Smooth muscle cell of the umbilical artery (primary cell): ENCODE measurements at places on chromosomes 4 and X. TPM values are rescaled to one million over a fixed set of nuclear protein-coding genes. Genes with fewer than 3 reads are reported as not detected.

The SPANXN3 gene
- not detected in 2 replicates for total RNA-seq

The SOX3 gene
- total RNA-seq, result not detected in 2 replicates

The SLITRK4 gene
- 3.6 and 6.6 TPM in 2 replicates for total RNA-seq

The CITED1 gene
- total RNA-seq, result 0.23 TPM in 1 of 2 replicates, not detected in the other

The PLAC8 gene
- total RNA-seq, result not detected in 2 replicates

The CLIC2 gene
- 0.59 TPM in 1 of 2 replicates, not detected in the other for total RNA-seq

The KLHL2 gene
- 18.1 and 24.3 TPM in 2 replicates for total RNA-seq

The ADH1C gene
- total RNA-seq, result not detected in 2 replicates

The HOPX gene
- 0.14 TPM in 1 of 2 replicates, not detected in the other for total RNA-seq

The FAM184B gene
- 0.05 TPM in 1 of 2 replicates, not detected in the other for total RNA-seq
